Small intestine (tissue), 16 donors: ENCODE measurements at places on chromosomes 7 and 10.

DNA sequence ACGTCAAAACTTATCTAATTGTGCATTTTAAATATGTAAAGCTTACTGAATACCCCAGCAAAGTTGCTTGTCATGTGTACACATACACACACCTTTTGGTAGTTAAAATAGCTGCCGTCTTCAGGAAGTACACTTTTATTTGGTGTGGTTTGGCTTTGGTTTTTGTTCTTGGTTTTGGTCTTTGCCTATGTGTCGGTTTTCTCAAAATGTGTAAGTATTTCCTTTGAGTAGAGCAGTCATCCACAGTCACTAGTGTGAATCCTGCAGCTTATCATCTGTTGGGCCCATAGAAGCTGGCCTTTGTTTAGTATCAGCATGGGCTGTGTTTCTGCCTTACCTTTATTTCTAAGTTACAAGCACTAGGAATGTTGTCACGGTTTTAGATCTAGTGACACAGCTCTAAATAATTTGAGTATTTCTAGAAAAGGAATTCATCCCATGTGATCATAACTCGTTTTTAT, 35.3 kb downstream of the NET1 start:
- H3K4me3 ChIP-seq: peak overlapping the region; percentile 57
- no peaks in the 10 kb centered on the region for H3K27me3 ChIP-seq
- H3K27ac ChIP-seq: peak overlapping the region; percentile 91
- peaks cover 3% of the 10 kb centered on the region for H3K4me1 ChIP-seq
- peaks cover 5% of the 10 kb centered on the region for H3K36me3 ChIP-seq
- peak; percentile 61 for DNase-seq

GRCh38 chr7:70752794-70753241, 379.1 kb upstream of the GALNT17 start:
- no peaks in the 10 kb centered on the region for H3K4me1 ChIP-seq
- H3K27ac ChIP-seq: no peak overlapping the region
- no peak overlapping the region for H3K4me3 ChIP-seq
- no peaks in the 10 kb centered on the region for H3K27me3 ChIP-seq
- DNase-seq: no peak

DNA sequence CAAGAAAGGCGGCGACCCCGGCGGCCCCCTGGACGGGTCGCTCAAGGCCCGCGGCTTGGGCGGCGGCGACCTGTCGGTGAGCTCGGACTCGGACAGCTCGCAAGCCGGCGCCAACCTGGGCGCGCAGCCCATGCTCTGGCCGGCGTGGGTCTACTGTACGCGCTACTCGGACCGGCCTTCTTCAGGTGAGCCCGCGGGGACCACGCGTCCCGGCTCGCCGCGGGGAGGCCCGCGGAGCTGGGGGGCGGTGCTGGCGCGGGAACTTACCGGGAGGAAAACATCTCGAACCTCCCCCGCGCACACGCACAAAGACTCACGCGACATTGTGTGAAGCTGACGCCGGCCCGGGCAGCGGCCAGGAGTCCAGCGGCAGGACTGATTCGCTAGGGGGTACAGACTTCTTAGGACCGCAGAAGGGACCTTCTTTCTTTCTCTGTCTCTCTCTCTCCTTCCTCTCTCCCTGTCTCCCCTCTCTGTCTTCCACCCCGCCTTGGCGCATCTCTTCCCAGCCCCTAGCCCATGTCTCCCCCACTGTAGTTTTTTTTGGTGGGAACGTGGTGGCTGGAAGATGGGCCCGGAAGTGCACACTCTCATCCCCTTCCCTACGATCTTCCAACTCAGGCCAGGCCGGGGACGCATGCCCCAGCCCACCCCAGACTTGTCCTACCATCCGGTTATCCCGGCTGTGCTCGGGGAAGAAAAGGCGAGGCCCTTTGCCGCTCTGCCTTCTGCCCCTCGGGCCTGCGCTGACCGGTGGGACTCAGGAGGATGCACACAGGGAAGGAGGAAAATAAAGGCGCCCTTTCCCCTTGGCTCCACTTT, 1.2 kb downstream of the EN2 start:
- H3K27ac ChIP-seq: no peak overlapping the region
- no peak overlapping the region for H3K4me3 ChIP-seq
- DNase-seq: peak; percentile 9
- H3K4me1 ChIP-seq: no peaks in the 10 kb centered on the region

DNA sequence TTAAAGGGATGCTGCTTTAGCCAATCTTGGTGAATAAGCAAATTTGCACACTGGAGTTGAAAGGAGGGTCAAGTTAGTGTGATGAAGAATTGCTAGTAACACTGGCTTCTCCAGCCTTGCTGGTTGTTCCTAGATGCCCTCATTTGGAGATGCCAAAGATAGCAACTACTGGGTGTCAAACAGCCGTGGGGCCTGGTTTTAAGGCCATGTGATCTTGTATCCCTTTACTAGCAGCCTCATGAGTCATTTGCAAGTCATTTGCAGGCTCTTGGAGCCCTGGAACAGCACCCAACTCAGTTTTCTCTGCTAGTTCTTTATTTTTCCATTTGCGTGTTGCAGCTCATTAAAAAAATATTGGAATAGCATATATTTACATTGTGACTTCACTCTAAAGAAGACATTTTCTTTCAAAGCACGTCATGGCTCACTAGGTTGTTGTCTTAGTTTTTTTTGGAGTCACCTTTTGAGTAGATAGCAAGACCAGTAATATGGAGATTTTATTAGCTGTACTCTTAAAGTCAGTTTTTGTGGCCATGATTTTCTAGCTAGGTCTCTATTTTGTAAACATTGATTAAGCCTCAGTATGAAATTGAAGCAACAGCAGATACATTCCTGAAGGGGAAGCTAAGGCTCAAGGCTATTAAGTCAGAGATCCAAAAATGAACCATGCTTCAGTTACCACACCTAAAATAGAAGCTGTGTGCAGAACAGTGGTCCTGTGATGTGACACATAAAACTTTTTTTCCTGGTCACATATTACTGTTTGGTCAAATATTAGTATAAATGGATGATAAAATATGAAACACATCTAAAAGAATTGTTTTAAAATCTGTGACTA, 1.3 kb downstream of the LSMEM1 start:
- no peaks in the 10 kb centered on the region for H3K27me3 ChIP-seq
- peaks cover 3% of the 10 kb centered on the region for H3K36me3 ChIP-seq
- DNase-seq: no peak
- H3K4me1 ChIP-seq: no peaks in the 10 kb centered on the region

- no peak for DNase-seq
- H3K4me3 ChIP-seq: no peak overlapping the region
- H3K36me3 ChIP-seq: no peaks in the 10 kb centered on the region
- H3K4me1 ChIP-seq: peaks cover 6% of the 10 kb centered on the region
- H3K27ac ChIP-seq: no peak overlapping the region
- H3K27me3 ChIP-seq: no peaks in the 10 kb centered on the region
Measured at GRCh38 chr10:96570511-96570910, 16.3 kb downstream of the TM9SF3 start.

DNA sequence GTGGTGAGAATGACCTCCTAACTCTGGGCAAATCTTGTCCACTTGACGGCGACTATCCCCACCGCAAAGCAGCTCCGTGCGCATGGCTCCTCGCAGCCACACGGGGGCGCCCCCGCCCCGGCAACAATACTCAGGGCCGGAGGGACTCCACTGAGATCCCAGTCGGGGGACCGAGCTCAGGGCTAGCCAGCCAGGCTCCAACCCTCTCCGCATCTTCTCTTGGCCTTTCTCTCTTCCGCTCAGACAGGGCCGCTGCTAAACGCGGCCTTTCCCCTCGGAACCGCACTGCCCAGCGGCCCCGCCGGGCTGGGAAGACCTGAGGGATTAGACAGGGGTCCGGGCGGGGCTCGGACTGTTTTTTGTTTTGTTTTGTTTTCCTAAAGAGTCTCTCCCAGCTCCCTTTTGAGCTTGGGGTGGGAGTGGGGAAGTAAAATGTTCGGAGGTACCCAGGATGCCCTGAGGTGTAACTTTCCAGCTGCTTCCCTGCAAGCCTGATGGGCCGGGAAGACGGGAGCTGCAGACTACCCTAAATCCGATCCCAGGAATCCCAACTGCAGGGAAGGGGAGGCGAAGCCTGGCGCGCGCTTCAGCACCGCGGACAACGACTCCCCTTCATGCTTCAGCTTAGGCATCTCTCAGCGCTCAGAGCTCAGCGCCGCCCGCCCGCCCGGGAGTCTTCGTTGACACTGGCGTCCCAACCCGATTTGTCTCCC, 2.7 kb downstream of the KCNIP2 start:
- H3K27me3 ChIP-seq: peaks cover 3% of the 10 kb centered on the region
- H3K4me1 ChIP-seq: peaks cover 7% of the 10 kb centered on the region
- DNase-seq: peak; percentile 64
- no peak overlapping the region for H3K4me3 ChIP-seq

GRCh38 chr10:72234560-72235095, 18.6 kb upstream of the ASCC1 start:
- peak; percentile 58 for DNase-seq
- peaks cover 12% of the 10 kb centered on the region for H3K36me3 ChIP-seq
- no peak overlapping the region for H3K27ac ChIP-seq

DNA sequence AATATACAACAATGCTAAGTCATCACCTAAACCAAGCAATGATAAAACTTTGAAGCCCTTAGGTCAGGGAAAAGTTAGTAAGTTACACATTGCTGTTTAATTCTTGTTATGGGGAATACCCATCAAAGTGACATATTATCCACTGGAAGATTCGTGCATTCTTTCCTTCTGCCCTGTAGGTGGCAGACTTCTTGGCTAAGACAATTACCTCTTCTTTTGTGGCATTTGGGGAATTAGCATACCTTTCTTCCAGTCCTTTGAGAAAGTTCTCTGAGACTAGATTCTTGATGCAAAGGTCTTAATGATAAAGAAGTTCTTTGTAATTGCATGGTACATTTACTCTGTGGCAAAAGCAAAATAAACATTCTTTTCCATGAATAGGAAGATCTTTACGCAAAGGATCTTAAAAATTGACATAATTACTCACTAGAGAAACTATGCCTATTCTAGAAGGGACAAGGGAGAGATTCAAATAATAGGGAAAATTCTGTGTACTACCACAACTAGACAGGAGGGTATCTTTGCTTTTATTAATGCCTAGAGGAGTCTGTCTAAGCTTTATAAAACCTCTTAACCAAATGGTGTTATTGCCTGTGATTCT, 395.9 kb downstream of the GRM8 start:
- H3K4me1 ChIP-seq: no peaks in the 10 kb centered on the region
- DNase-seq: peak; percentile 9
- H3K36me3 ChIP-seq: no peaks in the 10 kb centered on the region
- H3K27me3 ChIP-seq: no peaks in the 10 kb centered on the region

- H3K27ac ChIP-seq: peak overlapping the region; percentile 66
- H3K4me3 ChIP-seq: no peak overlapping the region
- no peaks in the 10 kb centered on the region for H3K4me1 ChIP-seq
- no peak for DNase-seq
Measured at GRCh38 chr7:94296881-94297280, 97.8 kb upstream of the COL1A2 start.

DNA sequence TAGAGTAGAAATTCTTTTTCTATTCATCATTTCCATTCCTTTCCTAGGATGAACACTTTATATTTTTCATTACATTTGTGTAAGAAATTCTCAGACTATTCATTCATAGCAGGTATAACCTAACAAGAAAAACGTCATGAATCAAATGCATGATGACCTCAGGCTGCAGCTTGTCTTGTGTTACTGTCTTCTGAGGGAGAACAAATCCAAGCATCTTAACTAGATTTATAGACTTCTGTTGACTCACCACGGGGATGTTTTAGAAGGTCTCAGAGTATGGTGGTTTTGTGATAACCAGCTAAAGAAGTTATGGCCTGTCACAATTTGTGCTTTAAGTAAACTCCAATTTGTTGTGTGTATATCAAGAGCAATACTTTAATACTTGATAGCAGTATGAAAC, 102.7 kb downstream of the ANKRD7 start:
- no peaks in the 10 kb centered on the region for H3K4me1 ChIP-seq
- H3K27ac ChIP-seq: no peak overlapping the region
- H3K36me3 ChIP-seq: no peaks in the 10 kb centered on the region
- DNase-seq: no peak
- H3K27me3 ChIP-seq: no peaks in the 10 kb centered on the region

GRCh38 chr10:31677195-31678138, 251.2 kb downstream of the ARHGAP12 start:
- no peaks in the 10 kb centered on the region for H3K36me3 ChIP-seq

- no peaks in the 10 kb centered on the region for H3K36me3 ChIP-seq
- no peaks in the 10 kb centered on the region for H3K4me1 ChIP-seq
- H3K27ac ChIP-seq: no peak overlapping the region
- H3K27me3 ChIP-seq: no peaks in the 10 kb centered on the region
- H3K4me3 ChIP-seq: no peak overlapping the region
- no peak for DNase-seq
Measured at GRCh38 chr7:142772673-142773072, 1.9 kb downstream of the PRSS2 start.

- H3K27ac ChIP-seq: no peak overlapping the region
- H3K4me3 ChIP-seq: no peak overlapping the region
- no peak for DNase-seq
- H3K27me3 ChIP-seq: no peaks in the 10 kb centered on the region
Measured at GRCh38 chr10:102284531-102284930, 39.2 kb downstream of the GBF1 start.

- H3K4me1 ChIP-seq: peaks cover 6% of the 10 kb centered on the region
- H3K4me3 ChIP-seq: no peak overlapping the region
- H3K27me3 ChIP-seq: no peaks in the 10 kb centered on the region
- H3K27ac ChIP-seq: no peak overlapping the region
Measured at GRCh38 chr10:28396331-28396730, 93.5 kb upstream of the MPP7 start.

- H3K36me3 ChIP-seq: peaks cover 57% of the 10 kb centered on the region
- no peak overlapping the region for H3K4me3 ChIP-seq
- H3K27me3 ChIP-seq: no peaks in the 10 kb centered on the region
- H3K27ac ChIP-seq: no peak overlapping the region
- DNase-seq: no peak
Measured at GRCh38 chr7:151680810-151681209, 161.1 kb upstream of the RHEB start.

GRCh38 chr10:75612904-75613684, 181.7 kb downstream of the LRMDA start:
- DNase-seq: no peak
- H3K36me3 ChIP-seq: no peaks in the 10 kb centered on the region

DNA sequence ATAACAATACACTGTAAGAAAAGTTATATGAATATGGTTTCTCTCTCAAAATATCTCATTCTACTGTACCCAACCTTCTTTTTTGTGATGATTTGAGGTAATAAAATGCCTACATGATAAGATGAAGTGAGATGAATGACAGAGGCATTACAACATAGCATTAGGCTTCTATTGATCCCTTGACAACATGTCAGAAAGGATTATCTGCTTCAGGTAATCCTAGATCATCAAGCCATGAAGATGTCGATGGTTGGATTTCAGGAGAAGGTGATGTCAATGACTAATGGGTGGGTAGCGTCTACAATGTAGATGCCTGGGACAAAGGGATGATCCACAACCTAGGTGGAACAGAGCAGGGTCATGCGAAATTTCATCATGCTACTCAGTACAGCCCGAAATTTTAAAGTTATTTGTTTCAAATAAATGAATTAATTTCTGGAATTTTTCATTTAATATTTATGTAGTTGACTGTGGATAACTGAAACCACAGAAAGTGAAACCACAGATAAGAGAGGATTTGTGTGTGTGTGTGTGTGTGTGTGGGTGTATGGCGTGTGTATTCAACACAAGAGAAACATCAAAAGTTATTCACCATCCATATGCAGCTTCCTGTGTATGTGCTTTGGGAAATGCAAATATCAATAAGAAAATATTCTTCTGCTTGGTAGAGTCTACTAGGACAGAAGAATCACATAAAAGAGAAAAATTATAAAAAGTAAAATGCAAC, 77.0 kb downstream of the MAGI2 start:
- no peaks in the 10 kb centered on the region for H3K4me1 ChIP-seq
- H3K27me3 ChIP-seq: no peaks in the 10 kb centered on the region
- H3K4me3 ChIP-seq: no peak overlapping the region
- no peak for DNase-seq
